LoVo (cell line): ENCODE measurements at places on chromosomes 4 and X.
A peak's percentile ranks its signal among the peaks of the same experiment; 100 is the strongest.

GRCh38 chr4:78197947-78198346 lies 140.8 kb downstream of the FRAS1 start:
- no peak for DNase-seq

DNA sequence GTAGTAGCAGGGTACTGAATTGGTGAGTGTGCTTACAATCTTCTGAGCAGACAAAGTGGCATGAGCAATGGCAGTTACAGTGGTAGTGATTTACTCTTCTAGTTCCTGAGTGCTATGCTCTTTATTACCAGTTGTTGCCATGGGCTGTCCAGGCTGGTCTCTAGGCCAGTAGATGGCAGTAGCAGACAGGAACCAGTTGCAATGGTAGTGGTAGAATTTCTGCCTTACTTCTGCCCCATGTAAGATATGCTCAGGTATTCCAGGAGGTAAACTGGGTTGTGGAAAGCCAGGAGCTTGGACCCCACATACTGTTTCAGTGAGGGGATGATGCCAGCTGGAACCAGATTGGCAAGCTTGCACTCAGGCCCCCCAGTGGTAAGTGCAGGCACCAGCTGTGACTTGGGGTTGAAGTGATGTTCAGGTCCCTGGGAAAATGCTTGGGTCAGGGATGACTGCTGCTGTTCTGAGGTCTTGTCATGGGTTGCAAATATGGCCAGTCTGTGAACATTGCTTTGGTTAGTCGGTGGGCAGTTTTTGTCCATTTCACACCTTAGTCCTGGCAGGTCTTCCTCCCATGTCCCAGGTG lies 63.0 kb upstream of the ZXDB start:
- no peak for DNase-seq

- peak; percentile 12 for DNase-seq
These were observed 726.7 kb downstream of the C4orf33 start for GRCh38 chr4:129822701-129823100.

DNA sequence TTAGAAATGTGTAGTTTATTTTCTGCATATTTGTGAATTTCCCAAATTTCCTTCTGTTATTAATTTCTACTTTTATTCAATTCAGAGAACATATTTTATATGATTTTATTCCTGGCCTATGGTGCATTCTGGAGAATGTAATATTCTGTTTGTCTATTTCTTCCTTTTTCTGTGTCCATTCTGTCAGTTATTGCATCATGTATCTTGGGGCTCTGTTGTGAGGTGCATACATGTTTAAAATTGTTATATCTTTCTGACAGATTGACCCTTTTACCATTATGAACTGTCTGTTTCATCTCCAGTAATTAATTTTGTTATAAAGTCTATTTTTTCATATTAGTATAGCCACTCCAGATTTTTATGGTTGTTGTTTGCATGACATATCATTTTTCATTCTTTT lies 96.9 kb upstream of the CITED1 start:
- no peak for DNase-seq

DNA sequence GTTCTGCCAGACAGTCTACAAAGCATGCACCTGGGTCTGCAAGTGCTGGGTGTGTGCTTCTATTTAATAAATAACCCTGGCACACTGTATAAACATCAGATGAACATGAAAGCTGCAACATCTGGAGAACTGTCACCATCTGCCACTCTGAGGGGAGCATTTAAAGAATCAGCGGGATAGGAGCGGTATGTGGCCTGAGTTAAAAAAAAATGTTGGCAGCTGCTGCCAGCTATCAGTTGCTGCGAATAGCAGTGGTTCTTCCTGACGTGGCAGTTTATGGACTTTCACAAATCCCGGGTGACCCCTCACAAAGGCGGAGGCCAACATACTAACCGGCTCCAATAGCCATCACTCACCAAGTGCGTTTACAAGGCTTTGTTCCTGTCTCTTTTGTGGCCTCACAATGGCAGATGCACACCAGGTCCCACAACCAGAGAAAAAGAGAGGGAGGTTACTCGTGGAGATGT lies 95.1 kb downstream of the RASL11B start:
- DNase-seq, result no peak

DNA sequence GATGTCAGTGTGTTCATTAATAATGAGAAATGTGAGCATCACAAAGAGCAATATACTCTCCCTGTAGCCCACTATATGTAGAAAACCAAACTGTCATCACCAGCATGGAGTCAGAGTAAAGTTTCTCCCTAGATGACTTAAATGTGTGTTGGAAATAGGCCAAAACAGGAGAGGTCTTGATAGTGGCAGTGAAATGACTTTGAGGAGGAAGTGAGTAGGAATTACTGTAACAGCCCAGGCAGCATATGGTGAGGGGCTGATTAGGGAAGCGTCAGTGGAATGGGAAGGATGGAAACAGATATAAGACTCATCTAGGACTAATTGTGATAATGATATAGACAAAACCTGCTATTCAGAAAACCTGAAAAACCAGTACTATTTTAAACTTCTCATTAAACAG lies 83.9 kb downstream of the ATXN3L start:
- DNase-seq, result no peak

- no peak for DNase-seq
These were observed 202.2 kb upstream of the GPRIN3 start for GRCh38 chr4:89509708-89510281.

DNA sequence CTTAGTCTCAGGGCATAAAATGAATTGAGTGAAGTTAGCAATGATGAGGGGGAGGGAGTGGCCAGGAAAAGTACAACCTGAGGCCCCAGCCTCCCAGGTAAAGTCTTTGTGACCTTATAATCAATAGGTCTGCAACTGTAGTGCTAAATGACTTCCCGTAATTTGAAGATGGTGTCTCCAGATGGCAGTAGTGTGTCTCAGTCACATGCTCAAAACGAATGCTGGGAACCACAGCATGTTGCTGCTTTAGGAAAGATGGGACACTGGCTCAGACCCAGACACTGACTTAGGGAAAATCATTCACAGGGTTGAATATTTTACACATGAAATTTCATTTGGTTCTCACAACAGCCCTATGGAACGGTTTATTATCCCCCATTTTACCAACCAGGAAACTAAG lies 10.3 kb downstream of the SRPX2 start:
- DNase-seq, result peak; percentile 9

- no peak for DNase-seq
These were observed 28.8 kb downstream of the RPS6KA3 start for GRCh38 chrX:20237864-20238263.

DNA sequence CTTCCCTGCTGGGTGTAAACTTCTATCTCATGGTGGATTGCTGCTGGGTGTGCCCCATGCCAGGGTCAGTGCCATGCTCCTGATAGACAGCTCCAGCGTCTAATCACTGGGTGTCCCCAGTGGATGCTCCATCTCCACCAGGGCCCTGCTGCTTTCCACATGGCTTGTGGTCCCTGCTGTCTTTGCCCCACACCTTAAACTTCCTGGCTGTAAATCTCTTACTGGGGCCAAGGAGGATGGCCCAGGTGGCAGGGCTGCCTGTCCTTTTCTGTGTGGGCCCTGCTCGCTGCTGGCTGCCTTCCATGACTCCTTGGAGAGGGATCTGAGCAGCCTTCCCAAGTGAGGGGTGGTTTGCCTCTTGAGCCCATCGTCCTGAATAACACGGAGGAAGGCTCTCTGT lies 51.8 kb downstream of the RGS12 start:
- no peak for DNase-seq

DNA sequence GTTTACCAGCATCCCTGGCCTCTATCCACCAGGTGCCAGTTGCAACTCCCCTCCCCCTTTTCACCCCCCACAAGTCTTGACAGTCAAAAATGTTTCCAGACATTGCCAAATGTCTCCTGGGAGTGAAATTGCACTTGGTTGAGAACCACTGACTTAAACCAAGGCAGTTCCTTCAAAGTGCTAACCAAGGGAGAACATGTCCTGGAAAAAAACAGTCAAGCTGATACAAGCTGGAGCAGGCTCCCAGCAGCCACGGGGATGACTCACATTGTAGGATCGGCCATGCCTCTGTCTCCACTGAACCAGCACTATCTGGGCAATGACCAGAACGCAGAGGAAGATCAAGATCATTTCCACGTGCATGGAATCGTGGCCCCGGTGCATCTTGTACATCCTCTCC lies 11.4 kb downstream of the RNF175 start:
- peak; percentile 23 for DNase-seq

- DNase-seq, result no peak
These were observed 85.4 kb downstream of the MAGEC1 start for GRCh38 chrX:141989134-141989533.

GRCh38 chrX:14027511-14028019 lies 2.1 kb downstream of the GEMIN8 start:
- no peak for DNase-seq

DNA sequence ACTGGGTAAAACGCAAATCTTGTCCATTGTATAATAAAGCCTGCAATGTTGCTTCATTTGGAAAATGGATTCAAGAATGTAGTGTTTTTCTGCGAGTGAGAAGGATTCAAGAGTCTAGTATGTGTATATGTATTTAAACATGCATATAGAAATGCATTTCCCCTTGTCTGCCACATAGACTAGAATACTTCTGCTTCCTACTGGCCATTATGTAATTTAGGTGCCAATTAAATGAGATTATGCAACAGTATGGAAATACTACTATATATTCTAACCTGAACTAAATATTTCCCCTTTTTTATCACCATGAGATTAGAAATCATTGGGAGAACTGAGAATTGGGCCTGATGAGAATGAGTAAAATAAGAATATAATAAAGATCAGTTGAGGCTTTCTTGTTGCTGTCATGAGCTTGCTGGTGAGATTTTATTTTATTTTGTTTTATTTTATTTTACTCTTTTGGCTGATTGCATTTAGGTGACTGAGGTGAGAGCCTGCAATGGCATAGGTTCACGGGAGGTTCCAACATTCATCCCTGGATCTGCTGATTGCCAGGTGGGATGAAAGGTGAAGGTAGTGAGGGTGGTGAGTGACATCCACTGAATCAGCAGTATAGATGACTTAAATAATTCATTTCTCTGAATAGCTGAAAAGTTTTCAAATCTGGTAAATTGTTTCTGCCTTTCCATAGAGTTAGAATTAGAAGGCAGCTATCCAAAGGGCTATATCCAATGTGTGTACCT lies 95.6 kb upstream of the SLC4A4 start:
- no peak for DNase-seq

DNA sequence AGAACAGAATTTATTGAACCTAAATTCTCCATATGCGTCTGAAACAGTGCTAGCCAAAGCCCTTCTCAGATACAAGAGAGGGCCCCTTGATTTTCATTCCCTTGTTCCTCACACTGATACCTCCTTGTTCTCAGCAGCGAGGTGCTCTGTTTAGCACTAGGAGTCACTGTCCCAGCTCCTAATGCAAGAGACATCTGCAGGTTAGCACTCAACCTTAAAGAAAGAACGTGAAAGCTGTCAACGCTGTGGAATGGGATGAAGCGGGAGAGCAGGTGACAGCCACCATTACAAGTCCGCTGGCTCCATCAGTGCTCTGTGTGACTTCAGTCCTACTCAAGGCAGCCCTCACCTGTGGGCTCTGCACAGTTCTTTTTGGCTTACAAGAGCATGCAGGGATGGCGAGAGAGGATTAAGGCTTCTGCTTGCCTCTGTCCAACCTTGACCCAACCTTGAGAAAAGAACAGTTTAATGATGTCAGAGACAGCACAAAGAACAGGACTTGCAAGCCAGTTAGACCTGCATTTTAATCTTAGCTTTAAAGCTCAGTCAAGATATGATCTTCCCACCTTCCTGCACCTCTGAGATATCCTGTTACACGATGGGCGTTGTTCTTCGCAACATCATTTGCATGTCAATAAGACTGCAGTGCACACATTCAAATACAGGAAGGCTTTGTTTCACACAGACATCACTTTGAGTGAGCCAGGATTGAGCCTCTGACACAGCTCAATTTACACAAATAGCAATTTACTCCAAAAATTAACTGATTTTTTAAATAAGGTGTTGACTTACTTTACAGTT lies 95.1 kb downstream of the ARSF start:
- no peak for DNase-seq

DNA sequence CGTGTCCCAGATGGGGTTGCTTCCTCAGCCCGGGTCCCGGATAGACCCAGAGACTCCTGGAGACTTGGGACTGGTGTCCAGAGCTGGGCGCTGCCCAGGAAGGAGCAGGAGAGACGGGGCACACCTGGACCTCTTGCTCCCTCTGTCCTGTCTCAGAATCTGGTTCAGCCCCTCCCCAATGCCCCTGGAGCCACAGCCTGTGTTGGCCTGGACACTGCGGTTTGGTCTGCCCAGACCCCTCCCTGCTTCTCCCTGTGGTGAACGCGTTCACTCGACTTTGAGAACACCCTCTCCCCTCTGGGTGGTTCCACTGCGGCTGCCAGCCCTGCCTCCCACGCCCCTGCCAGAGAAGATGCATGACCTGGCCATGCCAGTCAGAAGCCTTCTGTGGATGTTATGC lies 111.1 kb downstream of the HMX1 start:
- no peak for DNase-seq

- DNase-seq, result no peak
These were observed 111.4 kb downstream of the TSPAN5 start for GRCh38 chr4:98546910-98547594.

- DNase-seq, result no peak
These were observed 124.5 kb downstream of the NHS start for GRCh38 chrX:17499512-17499911.

GRCh38 chr4:98542011-98542410 lies 116.4 kb downstream of the TSPAN5 start:
- no peak for DNase-seq

DNA sequence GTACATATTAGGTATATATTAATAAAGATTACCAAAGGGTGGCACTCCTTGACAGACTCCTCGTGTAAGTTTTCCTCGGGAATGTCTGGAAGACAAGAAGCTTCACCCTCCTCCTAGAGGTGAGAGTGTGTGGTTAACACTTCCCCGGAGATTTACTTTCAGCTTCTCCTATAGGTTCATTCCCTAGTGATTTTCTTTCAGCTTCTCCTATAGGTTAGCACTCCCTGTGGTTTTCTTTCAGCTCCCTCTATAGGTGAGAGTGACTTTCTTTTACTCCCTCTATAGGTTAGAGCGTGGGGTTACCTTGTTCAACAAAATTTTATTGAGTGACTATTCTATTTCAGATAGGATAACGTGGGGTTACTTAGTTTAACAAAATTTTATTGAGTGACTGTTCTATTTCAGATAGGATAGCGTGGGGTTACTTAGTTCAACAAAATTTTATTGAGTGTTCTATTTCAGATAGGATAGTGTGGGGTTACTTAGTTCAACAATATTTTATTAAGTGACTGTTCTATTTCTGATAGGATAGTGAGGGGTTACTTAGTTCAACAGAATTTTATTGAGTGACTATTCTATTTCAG lies 106.0 kb upstream of the PLAC1 start:
- DNase-seq, result peak; percentile 8

DNA sequence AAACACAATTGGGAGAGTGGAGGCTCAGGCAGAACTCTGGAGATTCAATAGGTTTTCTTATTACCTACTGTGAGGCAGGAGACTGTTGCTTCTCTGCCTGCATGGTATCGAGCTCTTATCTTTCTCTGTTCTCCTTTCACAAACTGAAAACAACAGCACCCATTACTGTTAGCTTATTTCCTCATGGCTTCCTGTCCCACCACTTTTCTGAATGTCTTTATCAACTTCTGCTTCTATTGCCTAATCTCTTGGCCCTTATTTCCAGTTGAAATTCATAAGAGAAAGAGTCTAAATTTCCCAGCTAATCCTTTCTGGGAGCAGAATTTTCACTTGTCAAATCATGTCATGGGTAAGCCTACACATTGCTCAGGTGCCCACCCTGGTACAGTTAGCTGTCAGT lies 46.8 kb upstream of the NDST3 start:
- DNase-seq, result no peak

- peak; percentile 16 for DNase-seq
These were observed 11.8 kb upstream of the PGK1 start for GRCh38 chrX:78092296-78092695.
